Fibroblast of the aortic adventitia (primary cell): ENCODE measurements at places on chromosomes 1 and 21.

DNA sequence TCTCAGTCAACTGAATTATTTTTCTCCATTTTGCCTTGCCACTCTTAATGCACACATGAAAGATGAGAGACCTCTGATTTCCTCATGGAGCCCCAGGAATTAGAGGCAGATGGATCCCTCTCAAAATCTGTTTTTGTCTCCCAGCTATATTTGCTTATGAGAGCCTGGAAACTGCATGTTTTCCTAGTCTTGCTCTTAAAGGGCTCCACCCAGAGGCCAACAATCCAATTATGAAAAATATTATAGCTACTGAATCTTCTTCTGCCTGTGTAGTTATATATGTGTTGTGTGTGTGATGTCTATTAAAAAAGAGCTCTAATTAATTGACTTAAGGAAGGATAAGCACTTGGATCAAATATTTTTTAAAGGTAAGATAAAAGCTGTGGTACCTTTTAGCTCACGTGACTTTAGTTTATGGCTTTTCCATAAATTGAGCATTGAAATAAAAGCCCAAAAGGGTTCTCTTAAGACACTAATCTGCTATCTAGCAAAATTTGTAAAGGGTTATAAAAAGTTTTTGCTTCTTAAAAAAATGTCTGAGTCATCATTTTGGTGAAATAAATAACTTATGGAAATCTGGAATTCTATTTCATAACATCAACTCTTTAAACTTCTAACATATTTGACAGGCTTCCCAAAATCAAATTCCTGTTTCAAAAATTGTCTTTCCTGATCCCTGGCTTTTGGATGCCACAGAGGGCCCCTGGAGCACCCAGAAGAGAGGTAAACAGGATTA lies 31.2 kb upstream of the TSPEAR start:
- peak; percentile 20 for DNase-seq

DNA sequence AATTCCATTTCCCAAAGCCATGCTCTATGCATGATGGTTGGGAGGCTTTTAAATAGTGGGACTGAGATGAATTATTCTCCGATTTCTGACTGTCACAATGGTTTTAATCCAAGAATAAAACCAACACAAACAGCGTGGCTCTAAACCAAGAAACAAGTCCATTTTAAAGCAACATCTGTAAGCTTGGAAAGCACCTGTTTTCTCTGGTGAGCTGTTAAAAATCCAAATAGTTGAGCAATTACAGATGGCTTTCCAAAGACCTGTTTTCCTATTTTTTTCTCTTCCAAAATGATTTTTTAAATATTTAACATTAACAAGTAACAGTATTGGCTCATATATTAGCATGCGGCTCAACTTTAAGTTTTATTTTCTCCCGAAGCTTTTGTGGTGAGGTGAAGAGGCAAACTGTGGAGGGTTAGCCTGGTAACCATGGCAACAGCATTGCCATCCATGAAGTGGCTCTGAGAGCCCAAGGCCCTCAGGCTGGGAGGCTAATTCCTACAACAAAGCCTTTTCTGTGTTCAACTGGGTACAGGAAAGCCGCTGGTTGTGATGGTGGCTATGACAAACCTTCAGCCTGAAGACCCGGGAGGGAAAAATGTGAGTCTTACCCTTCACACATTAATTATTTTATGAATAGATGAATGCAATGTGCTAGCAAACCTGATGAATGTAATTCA lies 56.7 kb upstream of the B3GALT5 start:
- no peak for DNase-seq

GRCh38 chr1:239348635-239349353 lies 37.6 kb upstream of the CHRM3 start:
- DNase-seq = no peak

DNA sequence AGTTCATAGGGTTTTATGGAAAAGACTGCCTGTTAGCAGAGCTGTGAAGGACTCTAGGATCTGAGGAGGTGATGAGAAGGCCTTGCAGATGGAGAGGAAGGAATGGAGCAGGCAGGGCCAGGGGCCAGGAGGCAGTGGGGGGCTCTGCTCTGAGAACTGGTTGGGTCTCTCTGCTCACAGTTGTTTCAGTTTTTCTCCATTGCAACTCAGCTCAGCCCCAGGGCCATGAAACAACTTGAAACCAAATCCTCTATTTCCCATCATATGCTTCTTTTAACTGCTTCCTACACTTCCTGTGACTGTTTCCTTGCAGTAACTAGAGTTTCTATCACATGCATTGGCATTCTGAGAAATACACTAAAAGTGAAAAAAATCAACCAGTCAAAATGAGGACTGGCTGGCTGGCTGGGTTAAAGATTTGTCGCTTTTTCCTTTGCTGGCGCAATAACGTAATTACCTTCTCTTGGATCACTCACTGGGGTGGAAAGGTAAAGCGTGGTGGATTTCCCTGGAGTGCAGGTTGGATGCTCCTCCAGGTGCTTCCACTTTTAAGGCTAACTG lies 172.0 kb downstream of the CDC7 start:
- no peak for DNase-seq

- DNase-seq = peak; percentile 32
These were observed 42.1 kb downstream of the KIF1B start for GRCh38 chr1:10252508-10252907.

GRCh38 chr1:2477309-2477708 lies 1.2 kb downstream of the PLCH2 start:
- no peak for DNase-seq

DNA sequence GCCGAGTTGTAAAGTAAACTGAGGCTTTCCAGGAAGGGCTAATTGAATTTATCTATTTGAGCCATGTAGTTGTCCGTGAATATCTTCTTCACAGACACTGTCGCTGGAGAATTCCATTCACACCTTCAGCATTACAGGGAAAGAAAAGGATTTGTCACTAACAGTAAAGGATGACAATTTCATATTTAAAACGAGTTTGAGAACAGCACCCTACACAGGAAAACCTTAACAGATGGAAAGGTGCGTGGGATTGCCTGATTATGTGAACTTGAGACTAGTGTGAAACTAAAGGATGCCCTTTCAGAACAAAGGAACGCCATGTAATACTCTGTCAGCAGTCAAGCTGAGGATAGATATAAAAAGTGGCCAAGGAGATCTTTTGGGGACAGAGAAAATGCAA lies 492.5 kb upstream of the ADGRL2 start:
- DNase-seq = no peak

- DNase-seq = no peak
These were observed 45.5 kb upstream of the GTF2B start for GRCh38 chr1:88936760-88937342.

GRCh38 chr1:232788235-232788872 lies 16.9 kb upstream of the MAP10 start:
- no peak for DNase-seq

GRCh38 chr1:246416261-246416660 lies 90.8 kb downstream of the SMYD3 start:
- DNase-seq = no peak

DNA sequence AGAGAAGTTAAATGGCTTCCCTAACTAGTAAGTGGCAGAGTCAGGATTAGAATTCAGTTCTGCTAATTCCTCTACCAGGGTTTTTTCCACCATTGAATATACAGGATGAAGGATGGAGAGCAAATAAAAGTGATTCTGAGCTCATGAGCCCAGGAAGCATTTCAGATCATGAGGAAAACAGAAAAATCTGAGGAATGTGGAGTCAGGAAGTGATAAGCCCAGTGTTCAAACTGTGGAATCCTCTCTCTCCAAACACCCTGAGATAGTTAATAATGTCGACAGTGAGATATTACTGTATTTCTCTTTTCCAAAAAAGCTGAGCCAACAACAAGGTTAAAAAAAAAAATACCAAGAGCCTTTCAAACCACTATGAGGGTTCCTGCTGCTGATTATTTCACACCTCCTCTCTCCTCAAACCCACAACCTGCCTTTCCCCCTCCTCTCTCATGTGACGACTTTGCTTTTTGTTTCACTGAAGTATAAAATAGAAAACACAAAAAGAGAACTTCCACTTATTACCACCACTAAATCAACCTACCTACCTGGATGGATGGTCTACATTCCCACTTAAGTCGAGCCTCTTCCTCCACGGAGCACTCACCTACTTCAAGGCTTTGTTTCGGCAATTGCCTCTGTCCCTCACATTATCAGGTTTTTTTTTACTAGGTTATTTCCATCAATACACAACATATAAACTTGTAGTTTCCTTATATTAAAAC lies 8.9 kb downstream of the SLAMF1 start:
- DNase-seq = peak; percentile 3

DNA sequence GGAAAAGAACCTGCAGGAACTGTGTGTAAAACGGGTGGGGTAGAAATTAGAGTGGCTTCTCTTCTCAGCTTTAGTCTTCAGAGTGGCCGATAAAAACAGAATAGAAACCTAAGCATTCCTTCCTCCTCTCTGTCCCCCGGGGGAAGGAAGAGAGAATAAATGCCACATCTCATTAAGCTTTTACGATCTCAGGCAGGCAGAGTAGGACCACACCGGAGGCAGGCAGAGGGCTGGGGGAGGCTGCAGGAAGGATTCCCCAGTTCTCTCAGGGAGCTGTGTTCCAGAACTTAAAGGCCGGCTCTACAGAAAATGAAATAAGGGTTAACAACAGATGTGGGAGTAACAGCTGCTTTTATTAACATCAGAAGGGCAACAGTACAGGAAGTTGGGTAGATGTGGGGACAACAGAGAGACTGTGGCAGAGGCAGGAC lies 24.5 kb upstream of the MEF2D start:
- no peak for DNase-seq

GRCh38 chr1:198892065-198892464 lies 253.2 kb downstream of the PTPRC start:
- DNase-seq = peak; percentile 54

DNA sequence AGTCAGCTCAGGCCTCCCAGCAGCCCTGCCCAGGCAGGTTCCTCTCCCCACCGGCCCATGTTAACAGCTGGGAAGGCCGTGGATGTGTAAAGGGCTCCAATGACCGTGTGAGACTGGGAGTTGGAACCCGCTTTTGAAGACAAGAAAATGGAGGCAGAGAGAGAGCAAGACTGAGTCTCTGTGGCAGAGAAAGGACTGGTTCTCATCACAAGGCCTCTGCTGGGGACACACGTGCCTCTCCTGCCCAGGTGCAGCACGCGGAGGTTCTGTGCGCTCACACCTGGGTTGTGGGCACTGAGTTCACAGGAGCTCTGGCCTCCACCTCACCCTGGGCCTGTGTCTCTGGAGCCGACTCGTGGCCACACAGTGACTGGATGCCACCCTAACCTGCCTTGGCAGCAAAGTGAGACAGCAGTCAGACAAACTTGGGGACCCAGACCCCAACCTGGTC lies 27.0 kb downstream of the RUNX3 start:
- no peak for DNase-seq

DNA sequence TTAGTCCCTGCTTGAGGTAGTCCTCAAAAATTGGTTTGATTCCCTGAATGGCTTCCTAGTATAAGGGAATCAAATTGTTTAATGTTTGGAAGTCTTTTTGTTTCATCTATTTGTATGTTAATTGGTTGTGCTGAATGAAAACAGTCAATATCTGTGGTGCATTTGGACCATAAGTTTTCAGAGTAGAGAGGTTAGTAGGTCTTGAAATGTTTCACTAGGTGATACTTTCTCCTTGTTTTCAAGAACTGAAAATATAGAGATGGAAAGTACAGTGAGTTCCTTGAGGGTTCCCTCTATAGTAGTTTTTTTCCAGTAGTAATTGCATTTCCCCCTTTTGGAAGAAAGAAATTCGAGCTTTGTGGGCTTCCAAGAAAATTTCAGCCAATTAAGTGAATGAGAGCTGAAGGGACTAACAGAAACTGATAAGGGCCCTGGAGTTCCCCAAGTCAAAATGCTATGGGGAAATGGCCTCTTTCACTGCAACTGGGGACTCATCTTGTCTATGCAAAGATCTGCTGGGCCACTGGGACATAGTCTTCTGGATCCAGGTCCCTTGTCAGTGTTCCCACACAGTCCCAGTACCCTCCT lies 18.6 kb upstream of the CEP350 start:
- DNase-seq = no peak

DNA sequence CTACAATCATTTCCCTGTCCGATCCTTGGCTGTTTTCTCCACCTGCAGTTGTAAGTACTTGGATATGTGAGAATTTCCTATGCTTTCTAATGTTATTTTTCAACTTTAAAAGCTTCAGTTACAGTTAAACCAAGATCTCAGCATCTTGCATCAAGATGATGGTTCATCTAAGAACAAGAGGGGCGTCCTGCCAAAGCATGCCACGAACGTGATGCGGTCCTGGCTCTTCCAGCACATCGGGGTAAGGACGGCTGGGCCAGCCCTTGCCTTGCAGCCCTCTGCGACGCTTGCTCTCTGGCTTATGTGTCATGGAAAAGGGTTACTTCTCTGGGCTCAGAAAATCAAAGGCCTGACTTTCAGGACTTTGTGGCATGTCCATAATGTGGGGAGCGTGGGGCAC lies 46.8 kb downstream of the PKNOX1 start:
- DNase-seq = no peak

DNA sequence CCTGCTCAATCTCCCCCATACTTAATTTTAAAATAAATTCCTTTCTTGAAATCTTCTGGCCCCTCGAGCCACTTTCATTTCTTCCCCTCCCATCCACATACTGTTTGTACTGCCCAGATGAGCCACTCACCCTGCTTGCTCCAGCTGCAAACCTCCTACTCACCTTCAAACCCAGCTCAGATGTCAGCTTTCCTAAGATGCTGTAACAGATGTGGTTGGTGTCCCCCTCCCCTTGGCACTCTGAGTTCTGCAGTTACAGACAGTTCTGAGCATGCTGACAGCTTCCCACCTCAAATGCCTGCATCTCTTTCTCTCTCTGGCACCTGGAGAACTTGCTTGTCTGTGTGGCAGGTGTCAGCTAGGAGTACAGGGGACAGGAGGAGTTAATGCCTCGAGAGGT lies 106.7 kb downstream of the PTPRU start:
- no peak for DNase-seq

GRCh38 chr1:19708567-19709110 lies 44.0 kb downstream of the HTR6 start:
- DNase-seq = no peak

- DNase-seq = no peak
These were observed 107.5 kb downstream of the TIAM1 start for GRCh38 chr21:31236528-31236927.

- DNase-seq = peak; percentile 61
These were observed 92.5 kb upstream of the RUNX3 start for GRCh38 chr1:25022361-25023189.

DNA sequence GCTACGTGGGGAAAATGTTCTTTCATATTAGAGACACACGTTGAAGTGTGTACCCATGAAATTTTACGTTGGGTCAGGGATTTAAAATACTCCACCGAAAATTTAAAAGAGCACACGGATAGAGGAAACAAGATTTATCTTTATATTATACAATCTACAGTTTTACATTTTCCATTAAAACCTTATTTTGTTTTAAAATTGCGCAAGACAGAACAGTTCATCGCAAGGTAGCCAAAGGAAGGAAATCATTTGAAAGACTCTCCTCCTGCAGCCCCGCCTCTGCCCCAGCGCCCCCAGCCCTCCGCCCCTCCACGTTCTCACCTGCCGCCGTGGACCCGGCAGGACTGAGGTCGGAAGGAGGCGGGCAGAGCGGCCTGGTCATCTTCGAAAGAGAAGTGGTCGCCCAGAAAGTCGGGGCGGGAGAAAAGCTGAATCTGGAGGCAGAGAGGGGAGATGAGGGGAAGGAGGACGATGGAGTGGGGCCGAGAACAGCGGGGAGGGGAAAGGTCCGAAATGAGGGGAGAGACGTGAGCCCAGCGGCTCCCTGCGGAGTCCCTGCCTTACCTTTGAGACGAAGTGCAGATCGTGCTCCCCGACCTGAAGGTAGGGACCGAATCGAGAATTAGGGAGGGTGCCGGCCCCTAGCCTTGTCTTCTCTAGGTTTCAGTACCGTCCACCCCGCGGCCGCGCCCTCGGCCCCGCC lies 18.0 kb downstream of the CRYBG2 start:
- DNase-seq = no peak
